ENCODE measurements at places on chromosomes 7 and 10. TPM values are rescaled to one million over a fixed set of nuclear protein-coding genes. Genes with fewer than 3 reads are reported as not detected.

The ST8SIA6 gene
- not detected for polyA plus RNA-seq

The NODAL gene
- polyA plus RNA-seq: not detected

DNA sequence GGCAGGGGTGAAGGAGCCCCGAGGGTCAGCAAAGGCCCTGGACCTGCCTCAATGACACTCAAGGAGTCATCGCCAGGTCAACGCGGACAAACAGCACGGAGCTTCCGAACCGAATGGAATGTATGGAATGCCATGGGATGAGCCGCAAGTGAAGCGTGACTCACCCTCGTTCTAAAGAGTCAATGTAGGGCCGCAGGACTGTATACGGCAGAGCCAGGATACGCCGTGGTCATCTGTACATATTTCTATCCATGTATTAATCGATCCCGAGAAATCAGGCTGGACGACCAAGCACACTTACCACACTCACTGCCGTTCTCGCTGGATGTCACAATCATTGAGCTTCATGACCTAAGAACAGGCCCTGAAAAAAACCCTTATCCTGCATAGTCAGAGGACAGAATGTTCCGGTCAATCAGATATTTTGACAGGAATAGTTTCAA, 4.3 kb downstream of the SNX8 start:
- H3K27ac ChIP-seq: peak overlapping the region; percentile 44
- peaks cover 82% of the 10 kb centered on the region for H3K4me1 ChIP-seq
- no peaks in the 10 kb centered on the region for H3K36me3 ChIP-seq
- DNase-seq: no peak
- H3K4me3 ChIP-seq: peak overlapping the region; percentile 35

GRCh38 chr7:5270788-5271187, 12.0 kb upstream of the SLC29A4 start:
- no peak for DNase-seq
- H3K27ac ChIP-seq: no peak overlapping the region
- H3K27me3 ChIP-seq: peaks cover 30% of the 10 kb centered on the region
- no peak overlapping the region for H3K4me3 ChIP-seq
- H3K36me3 ChIP-seq: no peaks in the 10 kb centered on the region
- H3K4me1 ChIP-seq: no peaks in the 10 kb centered on the region

- DNase-seq: no peak
- no peak overlapping the region for H3K27ac ChIP-seq
- no peaks in the 10 kb centered on the region for H3K27me3 ChIP-seq
- peaks cover 27% of the 10 kb centered on the region for H3K4me1 ChIP-seq
- H3K36me3 ChIP-seq: peaks cover 6% of the 10 kb centered on the region
- H3K4me3 ChIP-seq: peak overlapping the region; percentile 35
These were observed 181.4 kb downstream of the CUX1 start for GRCh38 chr7:101998906-101999240.

The SPAM1 gene
- not detected for polyA plus RNA-seq

The UCMA gene
- polyA plus RNA-seq: not detected

- no peak for DNase-seq
- no peak overlapping the region for H3K4me3 ChIP-seq
- H3K27me3 ChIP-seq: no peaks in the 10 kb centered on the region
- no peak overlapping the region for H3K27ac ChIP-seq
- H3K36me3 ChIP-seq: no peaks in the 10 kb centered on the region
These were observed 188.4 kb upstream of the CACNA2D1 start for GRCh38 chr7:82631998-82632397.

GRCh38 chr7:18715988-18716387, 220.4 kb downstream of the HDAC9 start:
- H3K36me3 ChIP-seq: no peaks in the 10 kb centered on the region
- H3K27me3 ChIP-seq: no peaks in the 10 kb centered on the region
- no peak overlapping the region for H3K4me3 ChIP-seq
- no peaks in the 10 kb centered on the region for H3K4me1 ChIP-seq

- no peaks in the 10 kb centered on the region for H3K36me3 ChIP-seq
- no peak for DNase-seq
- no peaks in the 10 kb centered on the region for H3K4me1 ChIP-seq
- peaks cover 30% of the 10 kb centered on the region for H3K27me3 ChIP-seq
- no peak overlapping the region for H3K27ac ChIP-seq
These were observed 20.6 kb upstream of the FAM180A start for GRCh38 chr7:135769005-135769802.

DNA sequence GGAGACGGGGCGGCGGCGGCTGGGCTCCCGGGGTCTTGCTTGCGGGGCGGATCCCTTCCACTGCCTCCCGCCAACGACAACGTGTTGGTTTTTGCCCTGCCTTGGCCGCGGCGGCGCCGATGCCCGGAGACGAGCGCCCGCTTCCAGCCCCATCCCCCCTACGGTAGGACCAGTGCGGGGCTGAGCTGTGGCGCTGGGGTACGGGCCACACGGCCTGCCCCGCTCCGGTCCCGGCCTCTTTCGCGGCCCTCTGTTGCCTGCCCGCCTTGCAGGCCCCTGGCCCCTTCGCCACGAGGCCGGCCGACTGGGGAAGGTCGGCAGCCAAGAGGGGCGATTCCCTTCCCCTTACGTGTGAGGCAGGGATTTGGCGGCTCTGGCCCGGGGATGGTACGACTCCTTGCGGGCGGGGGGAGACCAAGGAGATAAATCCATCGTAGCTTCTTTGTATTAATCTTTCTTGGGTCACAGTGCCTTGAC, 488 bp downstream of the EIF4H start:
- no peaks in the 10 kb centered on the region for H3K27me3 ChIP-seq
- no peaks in the 10 kb centered on the region for H3K36me3 ChIP-seq
- DNase-seq: no peak
- peaks cover 54% of the 10 kb centered on the region for H3K4me1 ChIP-seq
- peak overlapping the region; percentile 92 for H3K4me3 ChIP-seq
- peak overlapping the region; percentile 91 for H3K27ac ChIP-seq

The SUN3 gene
- 1.0 TPM for polyA plus RNA-seq

GRCh38 chr10:78771260-78771659, 297.5 kb upstream of the ZMIZ1 start:
- H3K4me1 ChIP-seq: no peaks in the 10 kb centered on the region
- H3K27ac ChIP-seq: no peak overlapping the region

DNA sequence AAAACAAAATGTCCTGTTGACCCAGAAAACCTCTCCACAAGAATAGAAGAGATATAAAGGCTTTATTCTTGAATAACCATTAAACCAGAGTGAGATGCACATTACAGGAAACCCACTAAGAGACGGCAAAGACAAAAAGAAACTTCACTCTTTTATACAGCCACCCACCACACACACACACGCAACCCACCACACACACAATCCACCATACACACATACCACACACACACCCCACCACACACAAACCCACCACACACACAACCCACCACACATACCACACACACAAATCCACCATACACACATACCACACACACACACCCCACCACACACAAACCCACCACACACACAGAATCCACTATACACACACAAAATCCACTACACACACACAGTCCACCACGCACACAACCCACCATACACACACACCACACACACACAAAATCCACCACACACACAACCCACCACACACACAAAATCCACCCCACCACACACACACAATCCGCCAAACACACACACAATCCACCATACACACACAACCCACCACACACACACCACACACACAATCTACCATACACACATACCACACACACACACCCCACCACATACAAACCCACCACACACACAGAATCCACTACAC, 9.5 kb upstream of the REPIN1 start:
- H3K27ac ChIP-seq: peak overlapping the region; percentile 98
- no peaks in the 10 kb centered on the region for H3K27me3 ChIP-seq
- DNase-seq: no peak

The ADD3 gene
- 369 TPM for polyA plus RNA-seq

DNA sequence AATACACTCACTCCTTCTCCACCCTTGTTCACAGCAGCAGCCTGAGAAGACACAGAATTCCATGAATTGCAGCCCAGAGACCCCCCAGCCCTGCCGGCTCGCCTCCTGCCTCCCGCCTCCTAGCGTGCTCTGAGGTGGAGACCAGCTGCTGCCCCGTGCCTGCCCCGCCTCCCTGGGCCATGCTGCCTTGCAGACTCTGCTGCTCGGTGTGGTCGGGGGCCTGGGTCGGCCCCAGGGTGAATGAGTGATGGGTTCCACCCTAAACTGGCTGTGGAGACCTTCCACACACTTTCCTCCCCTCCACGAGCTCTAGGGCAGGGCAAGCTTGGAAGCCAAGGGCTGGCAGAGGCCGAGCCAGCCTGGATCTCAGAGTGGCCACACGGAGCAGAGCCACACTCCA, 479.3 kb downstream of the DNAJB6 start:
- no peak for DNase-seq
- H3K36me3 ChIP-seq: no peaks in the 10 kb centered on the region
- H3K4me3 ChIP-seq: no peak overlapping the region
- H3K4me1 ChIP-seq: no peaks in the 10 kb centered on the region

The PON2 gene
- 3.5 TPM for polyA plus RNA-seq

The PNLIPRP1 gene
- polyA plus RNA-seq: not detected

DNA sequence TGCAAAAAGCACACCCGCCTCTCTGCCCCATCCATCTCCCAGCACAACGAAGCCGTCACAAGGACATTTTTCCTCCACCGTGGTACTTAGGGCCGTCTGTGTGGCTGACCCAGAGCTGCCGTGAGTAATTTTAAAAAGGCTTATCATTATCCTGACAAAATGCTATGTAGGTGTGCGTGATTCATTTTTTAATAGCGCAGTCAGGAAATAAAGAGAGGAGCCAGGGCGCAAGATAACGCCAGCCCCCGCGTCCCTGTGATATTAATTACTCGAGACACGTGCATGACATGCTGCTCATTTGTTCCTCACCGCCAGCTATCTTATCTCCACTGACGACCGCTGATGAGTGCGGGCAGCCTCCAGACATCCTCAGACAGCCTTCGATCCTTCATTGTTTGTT, 332.7 kb upstream of the PFKP start:
- H3K36me3 ChIP-seq: no peaks in the 10 kb centered on the region
- no peak overlapping the region for H3K27ac ChIP-seq
- H3K4me1 ChIP-seq: no peaks in the 10 kb centered on the region

The IDI2 gene
- polyA plus RNA-seq: not detected

- H3K27ac ChIP-seq: no peak overlapping the region
- peaks cover 2% of the 10 kb centered on the region for H3K27me3 ChIP-seq
- H3K4me3 ChIP-seq: no peak overlapping the region
- H3K36me3 ChIP-seq: no peaks in the 10 kb centered on the region
- H3K4me1 ChIP-seq: no peaks in the 10 kb centered on the region
These were observed 35.9 kb downstream of the DDC start for GRCh38 chr7:50529093-50529862.

GRCh38 chr7:64875658-64876406, 27.2 kb upstream of the ZNF273 start:
- H3K27me3 ChIP-seq: peaks cover 23% of the 10 kb centered on the region
- H3K4me1 ChIP-seq: peaks cover 10% of the 10 kb centered on the region
- no peak overlapping the region for H3K27ac ChIP-seq
- peaks cover 16% of the 10 kb centered on the region for H3K36me3 ChIP-seq

- no peak for DNase-seq
- H3K27ac ChIP-seq: no peak overlapping the region
- H3K4me1 ChIP-seq: no peaks in the 10 kb centered on the region
- H3K36me3 ChIP-seq: no peaks in the 10 kb centered on the region
- H3K27me3 ChIP-seq: no peaks in the 10 kb centered on the region
These were observed 114.7 kb downstream of the ODAD2 start for GRCh38 chr10:27884185-27884641.

The TMED4 gene
- 68.6 TPM for polyA plus RNA-seq

GRCh38 chr7:157500171-157500960, 163.6 kb downstream of the DNAJB6 start:
- no peak overlapping the region for H3K4me3 ChIP-seq
- no peaks in the 10 kb centered on the region for H3K36me3 ChIP-seq
- no peak for DNase-seq
- H3K4me1 ChIP-seq: peaks cover 7% of the 10 kb centered on the region

GRCh38 chr7:94042381-94042780, 38.2 kb upstream of the BET1 start:
- no peaks in the 10 kb centered on the region for H3K27me3 ChIP-seq
- no peak overlapping the region for H3K4me3 ChIP-seq
- peaks cover 19% of the 10 kb centered on the region for H3K4me1 ChIP-seq
- DNase-seq: no peak
- no peak overlapping the region for H3K27ac ChIP-seq

- DNase-seq: no peak
- H3K27ac ChIP-seq: no peak overlapping the region
- no peak overlapping the region for H3K4me3 ChIP-seq
- H3K36me3 ChIP-seq: no peaks in the 10 kb centered on the region
These were observed 851.0 kb downstream of the KCNMA1 start for GRCh38 chr10:76786504-76787072.

DNA sequence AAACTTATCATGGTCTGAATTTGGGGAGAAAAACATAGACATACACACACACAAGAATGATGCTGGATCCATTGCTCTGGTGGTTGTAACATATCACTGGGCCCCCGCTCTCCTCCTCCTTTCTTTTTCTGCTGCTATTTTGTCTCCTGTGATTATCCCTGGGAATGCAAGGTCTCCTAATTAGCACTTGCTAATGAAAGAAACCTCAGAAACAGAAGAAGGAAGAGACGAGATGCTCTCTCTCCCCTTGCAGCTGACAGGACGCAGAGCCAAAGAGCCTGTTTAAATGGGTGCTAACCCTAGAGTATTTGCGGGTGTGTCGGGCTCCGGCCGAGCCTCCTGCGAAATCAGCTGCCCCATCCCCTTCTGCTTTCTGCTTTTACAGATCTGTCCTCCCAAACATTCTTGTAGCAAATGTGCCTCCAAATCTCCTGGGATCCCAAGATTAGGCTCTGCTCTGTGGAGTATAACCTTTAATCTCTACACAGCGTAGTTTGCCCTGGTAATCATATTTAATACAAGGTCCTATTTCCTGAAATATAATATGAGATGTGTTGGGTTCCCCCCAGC, 81.5 kb downstream of the FRMPD2 start:
- H3K27ac ChIP-seq: no peak overlapping the region
- H3K4me1 ChIP-seq: no peaks in the 10 kb centered on the region
- H3K4me3 ChIP-seq: no peak overlapping the region

- H3K36me3 ChIP-seq: no peaks in the 10 kb centered on the region
- H3K4me3 ChIP-seq: no peak overlapping the region
- H3K4me1 ChIP-seq: peaks cover 56% of the 10 kb centered on the region
- no peak for DNase-seq
These were observed 104.2 kb downstream of the ADK start for GRCh38 chr10:74255214-74255613.

The NEUROD6 gene
- not detected for polyA plus RNA-seq

- H3K4me3 ChIP-seq: no peak overlapping the region
- H3K36me3 ChIP-seq: no peaks in the 10 kb centered on the region
- H3K27ac ChIP-seq: no peak overlapping the region
- DNase-seq: no peak
- H3K4me1 ChIP-seq: peaks cover 9% of the 10 kb centered on the region
- H3K27me3 ChIP-seq: peaks cover 21% of the 10 kb centered on the region
These were observed 23.0 kb upstream of the ING3 start for GRCh38 chr7:120927454-120928103.

All from naive B cell (primary cell).